ENCODE measurements at places on chromosomes 7 and 10.

GRCh38 chr7:156604836-156605695 is 35.5 kb upstream of the RNF32 start:
- DNase-seq: no peak

DNA sequence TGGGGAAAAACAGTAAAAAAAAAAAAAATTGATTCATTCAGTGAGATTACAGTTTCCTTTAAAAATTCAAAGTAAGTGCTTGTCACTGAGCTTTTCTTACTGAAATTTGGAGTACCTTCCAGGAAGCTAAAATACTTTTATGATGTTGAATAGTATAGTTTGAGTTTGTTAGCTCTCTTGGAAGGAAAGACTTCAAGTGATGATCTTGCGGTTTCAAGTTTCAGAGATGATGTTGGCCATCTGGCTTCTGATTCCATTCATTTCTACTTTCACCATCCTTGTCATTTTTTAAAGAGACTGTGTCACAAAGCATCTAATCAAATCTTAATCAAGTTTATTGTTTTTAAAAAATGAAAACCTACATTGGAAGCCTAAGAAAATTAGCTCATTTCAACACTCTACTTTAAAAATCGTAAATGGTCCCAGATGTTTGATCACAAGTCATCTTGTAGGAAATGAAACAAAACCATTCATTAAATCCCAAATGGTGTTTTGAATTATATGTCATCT is 4.9 kb upstream of the HERPUD2 start:
- DNase-seq: no peak

- DNase-seq: no peak
Measured at GRCh38 chr10:58704671-58705141, 192.0 kb downstream of the BICC1 start.

- peak; percentile 35 for DNase-seq
Measured at GRCh38 chr7:87218796-87219544, 562 bp downstream of the TMEM243 start.

GRCh38 chr7:144470078-144470477 is 66.6 kb upstream of the NOBOX start:
- DNase-seq: no peak
